ENCODE measurements at places on chromosomes 7 and 10.

DNA sequence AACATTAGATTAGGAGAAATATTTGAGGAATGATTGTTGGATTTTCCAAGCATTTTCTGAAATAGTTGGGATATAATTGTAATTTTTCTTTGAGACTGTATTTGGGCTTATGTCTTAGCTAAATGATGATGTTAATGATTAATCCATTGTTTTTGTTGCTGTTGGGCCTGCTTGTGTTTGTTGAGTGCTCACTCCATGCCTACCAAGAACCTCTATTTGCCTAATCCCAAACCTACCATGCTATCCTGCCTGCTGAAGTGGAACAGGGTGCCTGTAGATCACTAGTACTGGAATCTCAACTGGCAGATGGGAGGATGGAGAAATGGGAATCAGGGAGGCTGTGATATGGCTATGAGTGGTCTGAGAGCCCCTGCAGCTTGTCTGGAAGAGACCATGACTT lies 565.5 kb downstream of the SORCS3 start:
- DNase-seq, result no peak

DNA sequence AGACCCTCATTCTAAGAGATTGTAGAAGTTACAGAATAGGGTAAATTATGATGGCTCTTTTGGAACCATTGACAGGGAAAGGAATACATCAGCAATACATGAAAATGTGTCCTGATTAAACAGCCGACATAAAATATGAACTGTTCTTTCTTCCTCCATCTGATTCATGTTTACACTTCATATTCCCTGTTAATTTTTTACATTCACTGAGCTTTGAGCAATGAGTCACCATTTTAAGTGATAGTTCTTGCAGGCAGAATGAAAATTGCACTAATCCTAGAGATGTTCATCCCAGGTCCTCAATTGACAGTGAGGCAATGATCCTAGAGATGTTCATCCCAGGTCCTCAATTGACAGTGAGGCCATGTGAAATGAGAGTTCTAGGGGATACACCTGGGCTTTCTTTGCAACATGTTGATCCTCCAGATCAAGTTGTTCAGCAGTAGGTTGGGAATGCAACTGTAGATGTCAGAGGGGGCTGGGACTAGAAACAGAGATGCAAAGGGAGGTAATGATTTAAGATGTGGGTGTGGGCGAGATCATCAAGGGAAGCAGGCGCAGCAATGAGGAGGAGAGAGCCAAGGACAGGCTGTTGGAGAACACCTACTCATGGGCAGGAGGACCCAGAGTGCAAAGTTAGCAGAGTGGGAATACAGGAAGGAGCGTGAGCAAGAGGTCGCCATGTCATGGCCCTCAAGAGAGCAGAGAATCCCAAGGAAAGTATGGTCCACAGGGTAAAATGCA lies 138.7 kb downstream of the ZNF365 start:
- DNase-seq, result no peak

DNA sequence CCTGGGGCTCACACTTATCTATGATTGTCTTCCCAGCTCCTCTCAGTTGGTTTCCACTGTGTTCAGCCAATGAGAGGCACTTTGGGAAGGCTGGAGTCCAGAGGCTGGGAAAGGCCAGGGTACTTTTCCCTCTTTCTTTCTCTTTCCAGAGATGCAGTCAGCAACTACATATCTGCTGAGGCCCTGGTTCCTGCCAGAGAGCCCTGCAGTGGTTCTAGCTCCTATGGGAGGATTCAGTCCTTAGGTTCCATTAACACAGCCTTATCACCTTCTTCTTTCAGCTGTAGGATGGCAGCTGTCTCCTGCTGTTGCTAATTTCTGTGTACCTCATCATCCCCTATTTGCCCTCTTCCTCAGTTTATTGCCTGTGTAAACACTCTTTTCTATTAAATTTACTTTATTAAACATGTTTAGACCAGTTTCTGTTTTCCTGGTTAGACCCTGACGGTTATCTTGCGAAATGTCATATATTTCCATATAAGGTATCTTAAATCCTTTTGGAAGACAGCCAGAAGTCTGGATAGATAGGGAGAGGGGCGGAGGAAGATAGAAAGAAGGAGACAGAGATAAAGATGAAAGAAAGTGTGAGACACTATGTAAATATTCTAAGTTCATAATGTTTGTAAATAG lies 100.3 kb downstream of the HGF start:
- no peak for DNase-seq

- DNase-seq, result peak; percentile 41
Measured at GRCh38 chr7:44278451-44279161, 46.8 kb downstream of the CAMK2B start.

- DNase-seq, result no peak
Measured at GRCh38 chr7:133887459-133887858, 239.7 kb upstream of the LRGUK start.

GRCh38 chr7:148286150-148286549 lies 304.4 kb upstream of the C7orf33 start:
- DNase-seq, result no peak

DNA sequence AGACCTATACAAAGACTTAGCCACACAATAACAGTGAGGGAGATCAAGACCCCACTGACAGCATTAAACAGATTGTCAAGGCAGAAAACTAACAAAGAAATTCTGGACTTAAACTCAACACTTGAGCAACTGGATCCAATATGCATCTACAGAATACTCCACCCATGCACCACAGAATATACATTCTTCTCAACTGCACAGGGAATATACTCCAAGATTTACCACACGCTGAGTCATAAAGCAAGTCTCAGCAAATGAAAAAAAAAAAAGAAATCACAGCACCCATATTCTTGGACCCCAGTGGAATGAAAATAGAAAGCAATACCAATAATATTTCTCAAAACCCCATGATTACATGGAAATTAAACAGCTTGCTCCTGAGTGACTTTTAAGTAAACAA lies 680.2 kb downstream of the PCDH15 start:
- no peak for DNase-seq

- no peak for DNase-seq
Measured at GRCh38 chr10:101106351-101106750, 24.7 kb upstream of the TLX1 start.

- no peak for DNase-seq
Measured at GRCh38 chr7:32574626-32575025, 79.3 kb downstream of the AVL9 start.

DNA sequence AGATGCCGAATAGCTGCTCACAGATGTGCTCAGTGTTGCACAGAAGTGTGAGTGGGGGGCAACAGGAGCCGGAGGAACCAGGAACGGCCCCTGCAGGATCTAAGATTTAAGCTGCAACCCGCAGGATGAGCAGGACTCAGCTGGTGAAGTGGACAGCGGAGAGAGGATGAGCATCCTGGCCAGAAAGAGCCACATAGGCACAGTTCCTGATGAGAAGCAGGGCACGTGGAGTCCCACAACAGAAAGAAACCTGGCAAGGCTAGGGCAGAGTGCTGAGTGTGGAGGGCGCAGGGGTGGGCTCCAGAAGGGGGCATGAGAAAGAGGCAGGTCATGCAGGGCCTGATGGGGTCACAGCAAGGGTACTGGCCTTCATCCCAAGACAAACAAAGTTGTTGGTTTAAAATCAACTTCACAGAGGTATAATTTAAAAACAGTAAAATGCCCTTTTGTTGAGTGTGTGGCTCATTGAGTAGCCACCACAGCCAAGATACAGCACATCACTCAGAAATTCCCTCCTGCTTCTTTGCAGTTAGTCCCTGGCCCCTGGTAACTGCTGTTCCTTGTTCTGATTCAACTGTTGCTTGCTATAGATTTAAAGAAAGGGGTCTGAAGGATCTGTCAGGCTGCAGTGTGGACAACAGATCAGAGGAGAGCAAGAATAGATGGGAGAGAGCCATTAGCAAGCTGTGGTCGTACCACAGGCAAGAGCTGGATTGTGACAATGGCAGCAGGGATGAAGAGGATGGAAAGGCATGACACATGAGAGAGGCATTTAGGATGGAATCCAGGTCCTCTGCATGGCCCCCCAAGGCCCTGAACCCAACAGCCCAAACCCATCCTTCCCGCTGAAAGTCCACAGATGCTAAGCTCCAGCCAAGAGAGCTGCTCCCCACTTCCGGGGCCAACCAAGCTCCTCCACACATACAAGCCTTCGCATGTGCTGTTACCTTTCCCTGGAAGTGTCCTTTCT lies 53.1 kb upstream of the OSBPL3 start:
- no peak for DNase-seq

- no peak for DNase-seq
Measured at GRCh38 chr7:43878867-43879266, 9.6 kb upstream of the MRPS24 start.
